NCI-H1417 (cell line): ENCODE measurements at places on chromosomes 5 and 9.

GRCh38 chr9:113913426-113914195, 37.5 kb downstream of the ZNF618 start:
- DNase-seq = no peak

GRCh38 chr9:117092582-117092981, 322.3 kb downstream of the ASTN2 start:
- no peak for DNase-seq

DNA sequence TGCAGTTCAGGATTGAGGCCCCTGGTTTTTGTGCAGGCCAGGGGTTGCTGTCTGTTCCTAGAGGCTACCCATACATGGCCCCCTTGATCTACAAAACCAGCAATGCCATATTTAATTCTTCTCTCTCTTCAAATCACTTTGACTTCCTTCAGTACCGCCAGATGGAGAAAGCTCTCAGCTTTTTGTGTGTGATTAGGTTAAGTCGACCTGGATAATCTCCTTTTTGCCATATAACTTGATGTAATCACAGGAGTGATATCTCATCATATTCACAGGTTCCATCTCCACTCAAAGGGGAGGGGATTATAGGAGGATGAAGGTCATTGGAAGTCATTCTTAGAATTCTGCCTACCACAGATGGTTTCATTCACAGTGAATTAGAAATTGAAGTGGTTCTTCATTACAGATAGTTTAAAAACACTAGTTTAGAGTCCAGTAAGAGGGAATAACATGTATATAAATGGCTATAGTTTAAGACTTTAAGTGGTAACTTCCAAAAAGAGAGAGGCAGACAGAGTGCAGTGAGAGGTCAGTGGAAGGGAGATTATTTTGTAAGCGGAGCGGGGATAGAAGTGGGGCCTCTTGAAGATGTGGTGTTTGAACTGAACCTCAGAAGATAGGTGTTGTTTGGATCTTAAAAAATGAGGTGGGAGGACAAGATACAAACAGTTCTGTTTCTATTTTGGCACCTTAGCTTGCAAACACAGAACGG, 85.9 kb downstream of the GALNT10 start:
- no peak for DNase-seq

DNA sequence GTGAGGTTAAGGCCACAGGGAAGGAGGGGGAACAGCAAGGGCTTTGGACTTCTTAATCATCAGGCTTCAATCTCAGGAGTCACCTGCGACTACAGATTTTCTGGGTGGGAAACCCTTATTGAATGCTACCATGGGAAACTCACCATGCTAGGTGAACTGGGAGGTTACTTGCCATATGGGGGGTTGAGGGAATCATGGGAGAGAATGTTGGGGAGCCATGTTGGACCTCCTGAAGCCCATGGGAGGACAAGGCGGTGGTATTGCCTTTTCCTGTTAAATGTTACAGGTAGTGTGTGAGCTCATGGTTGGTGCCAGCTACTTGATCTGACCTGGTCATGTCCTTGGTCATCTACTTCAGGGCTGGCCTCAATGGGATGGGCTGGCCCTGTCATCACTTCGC, 31.4 kb downstream of the NEUROG1 start:
- DNase-seq = no peak

GRCh38 chr5:2658881-2659470, 92.5 kb downstream of the IRX2 start:
- no peak for DNase-seq
